ENCODE measurements at places on chromosomes 6 and 20. TPM values are rescaled to one million over a fixed set of nuclear protein-coding genes. Genes with fewer than 3 reads are reported as not detected.

KHDC1L gene
- total RNA-seq = 0.56 TPM

- no peak overlapping the region for H3K4me3 ChIP-seq
- no peak overlapping the region for H3K27ac ChIP-seq
- no peak for DNase-seq
Observed at GRCh38 chr6:124924333-124924759, 37.9 kb upstream of the RNF217 start.

DNA sequence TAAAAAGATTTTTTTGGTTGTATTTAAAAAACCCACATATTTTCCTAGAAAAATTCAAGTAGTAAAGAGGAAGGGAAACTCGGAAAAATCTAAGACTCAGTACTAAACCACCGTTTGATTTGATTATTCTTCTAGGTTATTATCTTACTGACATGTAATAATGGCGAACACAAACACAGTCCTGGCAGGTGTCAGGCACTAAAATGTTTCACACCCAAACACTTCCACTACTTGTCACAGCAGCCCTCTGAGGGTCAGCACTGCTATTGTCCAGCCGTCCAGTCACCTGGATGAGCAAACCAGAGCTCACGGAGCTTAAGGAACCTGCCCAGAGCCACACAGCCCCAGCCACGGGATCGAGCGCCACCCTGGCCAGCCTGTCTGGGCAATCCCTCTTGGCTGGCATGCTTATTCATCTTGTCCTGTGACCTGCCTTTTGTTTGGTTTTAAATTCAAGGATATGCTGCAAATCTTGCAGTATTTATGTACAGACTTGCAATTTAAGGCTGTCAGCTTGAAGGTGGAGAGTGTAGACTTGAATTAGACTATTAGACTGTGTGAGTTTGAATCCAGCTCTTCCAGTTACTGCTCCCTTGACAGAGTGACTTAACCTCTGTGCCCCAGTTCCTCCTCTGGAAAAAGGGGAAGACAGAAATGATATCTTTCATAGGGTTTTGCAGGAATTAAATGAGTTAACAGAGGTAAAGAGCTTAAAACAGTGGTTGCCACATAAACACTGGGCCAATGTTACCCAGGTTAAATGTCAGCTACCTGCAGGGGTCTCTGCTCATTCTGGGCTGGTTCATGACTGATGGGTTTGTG, 82.2 kb downstream of the CDYL start:
- peaks cover 10% of the 10 kb centered on the region for H3K36me3 ChIP-seq
- H3K27ac ChIP-seq = peak overlapping the region; percentile 26
- no peak for DNase-seq
- peaks cover 4% of the 10 kb centered on the region for H3K4me1 ChIP-seq
- no peak overlapping the region for H3K4me3 ChIP-seq
- H3K27me3 ChIP-seq = no peaks in the 10 kb centered on the region

MYB gene
- total RNA-seq = 1.6 TPM

- H3K36me3 ChIP-seq = no peaks in the 10 kb centered on the region
- no peak for DNase-seq
- H3K4me3 ChIP-seq = no peak overlapping the region
- peaks cover 19% of the 10 kb centered on the region for H3K4me1 ChIP-seq
Observed at GRCh38 chr6:27839626-27840475, 72.3 kb downstream of the OR2B2 start.

PXT1 gene
- total RNA-seq = not detected

DNA sequence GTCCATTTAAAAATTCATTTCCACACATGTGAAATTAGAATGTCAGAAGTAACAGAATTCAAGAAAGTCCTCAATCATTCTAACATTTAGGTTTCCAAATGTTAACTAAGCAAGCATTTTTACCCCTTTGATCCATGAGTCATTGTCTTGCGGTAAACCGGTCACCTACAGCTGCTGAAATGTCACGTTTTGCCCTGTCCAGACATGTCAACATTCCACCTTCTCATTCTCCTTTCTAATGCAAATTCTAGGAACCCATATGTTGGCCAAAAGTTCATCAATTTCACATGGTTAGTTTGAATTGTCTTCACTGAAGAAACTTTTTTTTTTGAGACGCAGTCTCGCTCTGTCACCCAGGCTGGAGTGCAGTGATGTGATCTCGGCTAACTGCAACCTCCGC, 117.2 kb downstream of the IPCEF1 start:
- H3K4me1 ChIP-seq = no peaks in the 10 kb centered on the region
- no peaks in the 10 kb centered on the region for H3K36me3 ChIP-seq
- no peak for DNase-seq
- no peak overlapping the region for H3K27ac ChIP-seq

BMP7 gene
- 22.2 TPM for total RNA-seq

MEI4 gene
- 1.5 TPM for total RNA-seq

Measured in mesothelial cell of epicardium (in vitro differentiated cells).